GM06990 (cell line): ENCODE measurements at places on chromosomes 6 and 20.

GRCh38 chr6:135667691-135668455 lies 170.3 kb upstream of the AHI1 start:
- DNase-seq: no peak

DNA sequence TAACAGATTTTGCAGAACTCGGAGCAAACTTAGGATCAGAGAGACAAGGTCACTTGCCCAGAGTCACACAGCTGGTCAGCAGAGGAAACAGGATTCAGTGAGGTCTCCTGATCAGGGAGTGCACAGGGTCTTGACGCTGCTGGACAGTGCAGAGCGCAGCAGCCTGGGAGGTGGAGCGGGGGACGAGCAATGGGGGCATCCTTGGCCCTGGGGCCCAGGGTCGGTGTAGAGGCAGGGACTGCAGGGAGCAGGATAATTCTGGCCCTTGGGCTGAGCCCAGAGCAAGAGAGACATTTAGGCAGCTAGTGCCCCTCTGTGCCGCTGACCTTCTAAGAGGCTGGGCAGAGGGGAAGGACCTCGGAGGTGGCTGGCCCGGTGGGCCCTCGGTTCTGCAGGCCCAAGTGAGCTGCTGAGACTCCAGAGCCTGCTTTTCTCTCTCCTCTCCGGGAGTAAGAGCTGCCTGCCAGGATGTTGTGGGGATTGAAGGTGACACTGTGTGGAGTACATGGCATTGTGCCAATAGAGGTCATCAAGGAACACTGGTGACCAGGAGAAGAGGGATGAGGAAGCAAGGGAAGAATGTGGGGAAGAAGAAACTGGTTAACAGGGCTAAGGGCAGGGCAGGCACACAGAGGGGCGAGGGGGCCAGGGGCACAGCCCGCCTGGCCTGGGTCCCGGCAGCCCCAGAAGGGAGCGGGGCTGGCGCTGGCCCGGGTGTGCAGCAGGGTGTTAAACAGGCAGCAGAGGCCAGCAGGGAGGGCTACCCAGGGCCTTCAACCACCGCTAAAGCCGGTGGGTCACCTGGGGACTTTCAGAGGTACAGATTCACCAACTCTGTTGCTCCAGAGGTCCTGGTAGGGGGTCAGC lies 122.0 kb downstream of the AGPAT4 start:
- no peak for DNase-seq

DNA sequence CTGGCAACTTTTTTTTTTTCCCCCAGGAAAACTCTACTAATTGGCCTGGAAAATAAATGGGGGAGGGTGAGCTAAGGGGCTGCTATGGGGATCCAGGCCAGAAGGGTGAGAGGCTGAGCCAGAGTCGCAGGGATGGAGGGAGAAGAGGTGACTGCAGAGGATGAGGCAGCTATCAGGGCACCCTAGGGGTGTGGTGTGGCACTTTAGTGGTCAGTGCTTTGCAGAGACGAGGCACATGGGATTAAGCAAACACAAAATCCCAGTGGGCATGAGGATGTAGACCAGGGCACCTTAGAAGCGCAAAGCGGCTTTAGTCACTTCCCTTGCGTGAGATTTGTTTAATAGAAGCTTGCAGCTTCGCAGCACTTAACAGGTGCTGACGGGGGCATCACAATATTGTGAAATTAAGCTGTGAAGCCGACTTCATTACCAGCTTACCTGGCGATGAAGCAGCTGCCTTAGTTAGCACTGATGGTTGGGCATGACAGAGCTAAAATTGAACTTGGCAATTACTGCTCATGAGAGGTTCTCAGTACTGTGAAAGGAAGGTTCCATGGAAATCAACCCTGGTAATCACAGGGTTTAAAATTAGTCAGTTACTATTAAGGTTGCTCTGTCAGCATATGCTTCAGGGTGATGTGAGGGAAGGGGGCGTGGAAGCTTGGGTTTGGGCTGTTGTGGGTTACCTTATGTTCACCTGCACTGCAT lies 26.0 kb downstream of the TOX2 start:
- DNase-seq: no peak

DNA sequence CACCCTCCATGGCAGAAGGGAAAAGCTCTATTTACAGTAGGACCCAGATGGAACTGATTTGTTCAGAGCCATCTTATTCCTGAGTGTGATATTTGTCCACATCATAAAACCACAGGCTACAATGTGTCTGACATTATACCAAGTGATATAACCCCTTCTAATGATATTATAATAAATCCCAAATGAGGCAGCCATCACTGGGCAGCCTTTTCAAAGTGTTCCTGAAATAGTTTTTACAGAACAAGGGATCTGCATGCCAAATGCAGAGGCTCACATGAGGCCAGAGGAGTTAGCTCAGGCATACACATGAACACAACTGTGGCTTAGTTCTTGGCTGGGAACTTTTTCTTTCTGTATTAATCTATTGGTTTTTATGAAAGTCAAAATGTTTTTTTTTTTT lies 207.7 kb downstream of the MAFB start:
- DNase-seq: no peak

GRCh38 chr6:155349956-155350355 lies 35.7 kb upstream of the TFB1M start:
- DNase-seq: no peak

- no peak for DNase-seq
Measured at GRCh38 chr6:159606786-159607185, 86.3 kb downstream of the SOD2 start.

- DNase-seq: no peak
Measured at GRCh38 chr20:23582293-23582692, 14.0 kb upstream of the CST9L start.

DNA sequence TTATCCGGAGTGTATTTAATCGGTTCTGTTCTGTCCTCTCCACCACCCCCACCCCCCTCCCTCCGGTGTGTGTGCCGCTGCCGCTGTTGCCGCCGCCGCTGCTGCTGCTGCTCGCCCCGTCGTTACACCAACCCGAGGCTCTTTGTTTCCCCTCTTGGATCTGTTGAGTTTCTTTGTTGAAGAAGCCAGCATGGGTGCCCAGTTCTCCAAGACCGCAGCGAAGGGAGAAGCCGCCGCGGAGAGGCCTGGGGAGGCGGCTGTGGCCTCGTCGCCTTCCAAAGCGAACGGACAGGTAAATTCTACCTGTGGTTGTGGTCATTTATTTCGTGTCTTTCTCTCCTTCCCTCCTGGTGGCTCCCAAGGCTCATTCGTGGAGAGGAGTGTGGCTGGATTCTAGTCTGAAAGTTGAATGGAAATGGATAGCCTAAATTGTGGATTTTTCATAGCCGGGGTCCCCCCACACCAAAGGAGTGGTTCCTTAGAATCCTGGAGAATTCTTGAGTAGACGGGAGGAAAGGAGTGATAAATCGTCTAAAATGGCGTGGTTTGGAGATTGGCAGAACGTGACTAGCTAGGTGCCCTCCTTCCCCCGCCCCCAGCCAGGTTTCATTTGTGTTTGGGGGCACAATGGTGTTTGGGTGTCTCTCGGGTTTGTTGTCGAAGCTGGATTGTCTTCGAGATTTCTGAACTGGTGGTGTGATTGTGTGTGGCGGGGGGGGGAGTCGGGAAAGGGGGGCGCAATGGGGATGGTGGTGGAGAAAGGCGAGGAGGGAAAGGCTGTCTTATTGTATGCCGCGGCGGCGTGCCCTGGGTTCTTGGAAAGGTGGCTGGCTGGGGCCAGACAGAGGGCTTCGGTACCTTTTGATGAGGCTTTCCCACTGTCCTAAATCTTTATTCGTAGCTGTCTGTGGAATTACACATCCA lies 673 bp downstream of the MARCKS start:
- DNase-seq: peak; percentile 55

GRCh38 chr20:52905241-52905994 lies 66.7 kb upstream of the TSHZ2 start:
- no peak for DNase-seq

DNA sequence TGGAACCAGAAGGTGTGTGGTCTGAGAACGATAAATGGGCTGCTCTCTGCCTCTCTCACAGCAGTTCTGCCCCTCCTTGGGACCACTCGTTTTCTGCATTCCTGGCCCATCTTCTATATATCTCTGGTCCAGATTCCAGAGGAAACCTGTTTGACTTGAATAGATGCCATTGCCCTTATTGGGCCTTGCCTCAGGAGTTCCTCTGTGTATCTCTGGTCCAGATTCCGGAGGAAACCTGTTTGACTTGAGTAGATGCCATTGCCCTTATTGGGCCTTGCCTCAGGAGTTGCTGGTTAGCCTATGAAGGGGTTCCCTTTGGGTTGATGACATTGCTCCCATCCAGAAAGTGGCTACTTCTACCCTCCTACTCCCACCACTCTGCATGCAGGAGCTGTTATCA lies 189.4 kb downstream of the SLC16A10 start:
- DNase-seq: no peak

GRCh38 chr20:46991880-46992639 lies 97.4 kb downstream of the EYA2 start:
- no peak for DNase-seq

DNA sequence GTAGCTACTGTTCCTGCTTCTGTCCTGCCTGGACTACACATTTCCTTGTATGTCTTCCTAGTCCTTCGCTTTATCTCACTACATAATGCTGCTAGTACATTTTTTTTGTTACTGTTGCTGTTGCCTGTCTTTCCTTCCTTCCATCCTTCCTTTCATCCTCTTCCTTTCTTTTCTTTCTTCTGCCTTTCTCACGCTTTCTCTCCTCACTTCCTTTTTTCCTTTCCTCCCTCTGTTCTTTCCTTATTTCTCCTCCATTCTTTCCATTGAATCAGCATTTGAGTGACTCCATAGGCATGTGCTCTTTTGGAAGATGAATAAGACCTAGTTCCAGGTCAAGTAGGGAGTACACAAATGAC lies 46.3 kb downstream of the MAP3K4 start:
- no peak for DNase-seq

- no peak for DNase-seq
Measured at GRCh38 chr6:168565112-168565511, 124.1 kb downstream of the SMOC2 start.
